ENCODE measurements at places on chromosomes 2 and 18.
A peak's percentile ranks its signal among the peaks of the same experiment; 100 is the strongest.

GRCh38 chr2:88831792-88832248 is 140.3 kb downstream of the RPIA start:
- DNase-seq: peak; percentile 4

DNA sequence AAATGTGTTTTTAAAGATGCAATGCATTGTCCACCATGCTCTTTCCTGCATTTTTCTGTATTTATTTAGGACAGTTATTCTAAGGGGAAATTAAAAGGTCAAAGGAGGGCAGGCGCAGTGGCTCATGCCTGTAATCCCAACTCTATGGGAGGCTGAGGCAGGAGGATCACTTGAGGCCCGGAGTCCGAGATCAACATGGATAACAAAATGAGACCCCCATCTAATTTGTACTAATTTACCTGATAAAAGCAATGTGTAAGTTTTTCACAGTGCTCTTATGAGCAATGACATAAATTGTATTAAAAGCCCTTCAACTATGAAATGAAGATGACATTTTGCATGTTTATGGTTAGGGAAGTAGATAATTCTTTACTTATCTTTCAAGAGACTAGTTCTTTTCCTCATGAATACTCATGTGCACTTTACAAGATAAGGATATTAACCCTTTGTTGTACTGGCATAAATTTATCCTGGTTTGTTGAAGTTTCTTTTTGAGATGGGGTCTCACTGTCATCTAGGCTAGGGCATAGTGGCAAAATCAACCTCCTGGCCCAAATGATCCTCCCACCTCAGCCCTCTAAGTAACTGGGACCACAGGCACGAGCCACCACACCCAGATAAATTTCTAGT is 9.7 kb downstream of the HSBP1L1 start:
- DNase-seq: no peak

DNA sequence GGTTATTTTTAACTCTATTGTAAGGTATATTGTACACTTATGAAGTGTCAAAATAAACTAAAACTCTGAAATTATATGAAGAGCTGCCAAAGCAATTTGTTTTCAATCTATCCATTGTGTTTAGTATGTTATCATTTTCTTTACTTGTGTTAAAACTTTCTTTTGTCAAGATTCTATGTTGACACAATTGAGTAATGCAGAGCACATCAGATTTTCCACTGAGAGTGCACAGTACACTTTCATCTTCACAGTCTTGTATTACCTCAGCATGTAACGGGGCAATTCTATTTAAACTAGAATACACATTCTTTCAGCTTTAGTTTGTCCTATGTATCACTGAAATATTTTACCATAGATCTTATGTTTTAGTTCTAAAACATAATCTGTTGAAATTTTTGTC is 304.4 kb upstream of the ZC3H15 start:
- DNase-seq: no peak

GRCh38 chr2:159982270-159982669 is 80.1 kb downstream of the PLA2R1 start:
- DNase-seq: no peak

DNA sequence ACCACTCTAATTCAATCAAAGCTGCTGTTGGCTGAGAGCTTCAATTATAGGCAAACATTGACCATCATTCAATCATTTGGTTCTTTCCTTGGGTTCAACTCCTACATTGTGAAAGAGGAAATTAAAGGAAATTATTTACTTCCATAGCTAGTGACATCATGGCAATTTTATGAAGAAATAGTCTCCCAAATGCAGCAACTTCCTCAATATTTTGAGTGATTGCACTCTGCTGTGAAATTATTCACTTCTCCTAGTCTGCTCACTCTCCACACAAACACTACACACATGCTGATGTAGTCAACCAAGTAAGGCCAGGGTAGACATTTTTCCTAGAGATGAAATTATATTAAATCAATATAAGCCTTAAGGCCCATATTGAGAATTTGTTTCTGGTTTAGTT is 86.7 kb upstream of the NCKAP5 start:
- DNase-seq: no peak

DNA sequence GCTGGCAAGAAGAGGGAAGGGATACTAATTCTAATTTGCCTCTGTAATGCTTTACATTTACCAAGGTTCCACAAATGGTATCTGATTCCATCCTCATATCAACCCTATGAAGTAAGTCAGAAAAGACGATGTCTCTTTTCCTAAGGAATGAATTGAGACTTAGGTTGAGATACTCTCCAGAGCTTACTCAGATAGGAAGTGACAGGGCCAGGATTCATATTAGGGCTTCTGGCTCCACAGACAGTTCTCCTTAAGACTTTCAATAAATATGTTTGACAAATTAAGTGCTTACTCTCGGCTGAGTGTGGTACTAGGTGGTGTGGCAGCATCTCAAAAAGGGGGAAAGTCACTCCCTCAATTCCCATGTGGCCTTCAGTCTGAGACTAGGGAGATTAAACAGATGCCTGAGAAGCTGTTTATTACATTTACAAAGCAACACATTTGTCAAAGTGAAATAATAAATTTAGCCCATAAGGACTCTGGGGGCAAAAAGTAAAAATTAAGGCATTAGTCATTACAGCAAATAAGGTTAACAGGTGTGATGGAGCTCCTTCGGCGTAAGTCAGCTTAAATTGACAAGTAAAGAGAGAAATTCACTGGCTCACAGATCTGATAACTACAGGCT is 14.2 kb downstream of the CDK15 start:
- DNase-seq: no peak

- no peak for DNase-seq
These were observed 160.9 kb upstream of the COL3A1 start for GRCh38 chr2:188813315-188813714.

GRCh38 chr18:6649421-6650126 is 79.9 kb upstream of the ARHGAP28 start:
- DNase-seq: no peak

DNA sequence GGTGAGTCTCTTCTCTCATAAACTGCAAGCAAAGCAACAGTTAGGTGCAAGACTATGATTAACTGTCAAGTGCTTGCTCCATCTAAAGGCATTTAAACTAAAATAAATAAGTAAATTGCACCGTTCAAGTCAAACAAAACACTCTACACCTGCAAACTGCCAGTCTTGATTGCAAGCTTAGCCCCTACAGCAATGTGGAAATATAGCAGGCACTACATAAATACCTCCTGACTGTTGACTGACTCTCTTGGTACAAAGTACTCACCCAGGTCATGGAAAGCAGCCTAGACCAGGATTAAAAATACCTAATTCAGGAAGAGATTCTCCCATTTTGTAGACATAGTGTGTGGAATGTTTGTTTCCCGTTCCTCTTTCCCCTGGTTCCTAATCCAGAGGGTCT is 176.6 kb upstream of the KLHL29 start:
- DNase-seq: no peak

DNA sequence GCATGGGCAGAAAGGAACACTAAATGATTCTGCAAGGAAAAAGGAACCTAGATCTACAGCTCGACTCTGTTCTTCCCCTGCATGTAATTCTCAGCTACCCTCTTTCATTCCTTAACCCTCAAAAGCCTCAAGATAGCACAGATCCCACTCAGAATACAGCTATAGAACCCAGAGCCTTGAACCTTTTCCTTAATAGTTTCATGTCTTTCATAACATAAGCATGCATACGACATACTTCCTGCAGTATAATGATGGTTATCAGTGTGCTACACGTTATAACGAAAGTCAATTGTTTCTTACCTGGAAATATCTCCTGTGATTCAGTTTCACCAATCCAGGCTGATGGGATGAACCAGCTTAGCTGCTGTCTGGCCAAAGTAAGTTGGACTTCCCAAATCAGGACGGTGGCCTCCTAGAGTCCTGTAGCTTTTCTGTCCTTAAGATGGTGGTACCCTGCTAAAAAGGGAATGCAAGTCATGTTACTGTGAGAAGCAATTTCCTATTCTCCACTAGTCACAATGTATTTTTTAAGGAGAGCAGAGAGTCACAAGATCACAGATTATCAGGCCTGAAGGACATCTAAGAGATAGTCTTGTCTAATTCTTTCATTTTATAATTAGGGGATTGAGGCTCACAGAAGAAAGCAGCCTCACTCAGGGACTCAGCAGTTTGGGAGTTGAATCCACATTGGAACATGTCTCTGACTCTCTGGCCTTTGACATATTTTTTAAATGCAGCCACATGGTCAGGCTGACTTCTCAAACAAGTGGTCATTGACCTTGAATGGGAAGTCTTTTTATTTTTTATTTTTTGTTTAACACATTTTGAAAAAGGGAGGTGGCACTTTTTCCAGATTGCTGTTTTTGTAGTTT is 41.8 kb downstream of the CYRIA start:
- no peak for DNase-seq

DNA sequence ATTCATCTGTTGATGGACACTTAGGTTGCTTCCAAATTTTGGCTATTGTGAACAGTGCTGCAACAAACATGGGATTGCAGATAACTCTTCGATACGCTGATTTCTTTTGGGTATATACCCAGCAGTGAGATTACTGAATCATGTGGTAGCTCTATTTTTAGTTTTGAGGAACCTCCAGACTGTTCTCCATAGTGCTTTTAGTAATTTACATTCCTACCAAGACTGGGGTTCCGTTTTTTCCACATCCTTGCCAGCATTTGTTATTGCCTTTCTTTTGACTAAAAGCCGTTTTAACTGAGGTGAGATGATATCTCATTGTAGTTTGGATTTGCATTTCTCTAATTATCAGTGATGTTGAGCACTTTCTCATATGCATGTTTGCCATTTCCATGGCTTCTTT is 200.3 kb downstream of the MBD5 start:
- no peak for DNase-seq

GRCh38 chr2:112255875-112256274 is 1.0 kb upstream of the ZC3H8 start:
- no peak for DNase-seq

DNA sequence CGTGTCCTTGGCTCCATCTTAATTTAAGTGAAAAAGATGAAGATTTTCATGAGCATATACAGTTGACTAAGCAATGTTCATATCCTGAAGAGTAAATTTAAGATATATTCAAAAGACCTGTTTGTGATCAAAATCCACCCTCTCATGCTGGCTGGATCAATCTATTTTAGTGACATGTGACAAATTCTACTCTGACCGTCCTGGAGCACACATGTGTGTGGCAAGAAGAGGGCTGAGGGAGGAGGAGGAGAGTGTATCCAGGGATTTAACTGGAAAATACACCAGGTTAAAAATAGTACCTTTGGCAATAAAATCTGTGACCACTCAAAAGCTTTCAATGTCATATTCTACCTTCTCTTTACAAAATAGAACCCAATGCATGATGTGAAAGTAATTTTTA is 228.7 kb downstream of the PID1 start:
- no peak for DNase-seq

GRCh38 chr2:7752291-7752690 is 835.1 kb downstream of the RNF144A start:
- DNase-seq: no peak
